Stomach (tissue), 19 donors: ENCODE measurements at places on chromosomes 7 and 10. TPM values are rescaled to one million over a fixed set of nuclear protein-coding genes. Genes with fewer than 3 reads are reported as not detected.

The RALA gene
- 38.4 TPM for total RNA-seq

The C7orf33 gene
- not detected for total RNA-seq

The VSTM2A gene
- total RNA-seq = not detected

The PVRIG gene
- total RNA-seq = not detected

The SORCS3 gene
- 0.14 TPM for total RNA-seq

The GBX1 gene
- total RNA-seq = not detected

- H3K36me3 ChIP-seq = peaks cover 31% of the 10 kb centered on the region
- peaks cover 42% of the 10 kb centered on the region for H3K4me1 ChIP-seq
- no peaks in the 10 kb centered on the region for H3K27me3 ChIP-seq
- peak overlapping the region; percentile 93 for H3K27ac ChIP-seq
- no peak for DNase-seq
- peak overlapping the region; percentile 99 for H3K4me3 ChIP-seq
Measured at GRCh38 chr7:100157334-100158228, 942 bp downstream of the TRAPPC14 start.

- H3K27me3 ChIP-seq = no peaks in the 10 kb centered on the region
- no peaks in the 10 kb centered on the region for H3K4me1 ChIP-seq
- no peak for DNase-seq
- no peaks in the 10 kb centered on the region for H3K36me3 ChIP-seq
Measured at GRCh38 chr7:7808626-7809025, 90.2 kb upstream of the RPA3 start.

DNA sequence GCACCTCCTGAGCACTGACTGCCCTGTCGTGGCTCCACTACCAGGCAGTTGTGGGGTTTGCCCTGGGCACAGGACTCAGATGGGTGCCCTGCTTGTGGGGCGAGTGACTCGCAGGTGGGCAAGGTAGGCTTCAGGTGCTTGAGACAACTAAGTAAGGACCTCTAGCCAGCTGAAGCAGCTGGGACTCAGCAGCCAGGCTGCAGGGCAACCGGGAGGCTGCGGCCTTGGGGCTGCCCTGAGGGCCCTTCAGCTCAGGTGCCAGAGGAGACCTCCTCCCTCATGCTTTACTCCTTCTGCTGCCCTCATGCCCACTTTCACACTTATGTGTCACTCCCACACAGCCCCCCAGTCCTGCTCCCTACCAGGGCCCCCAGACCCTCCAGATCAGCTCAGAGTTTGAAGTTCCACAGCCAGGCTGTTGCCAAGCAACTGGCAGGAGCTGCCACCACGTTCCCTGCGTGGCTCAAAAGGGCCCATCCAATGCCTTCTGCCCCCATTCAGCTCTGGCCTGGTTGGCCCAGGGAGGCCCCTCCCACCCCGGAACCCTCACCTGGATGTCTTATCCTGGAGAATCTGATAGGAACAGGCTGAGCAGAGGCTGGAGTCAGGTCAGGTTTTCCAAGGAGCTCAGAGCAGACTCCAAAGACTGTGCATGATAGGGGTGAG is 10.0 kb downstream of the TLX1 start:
- H3K36me3 ChIP-seq = no peaks in the 10 kb centered on the region
- H3K27me3 ChIP-seq = peaks cover 47% of the 10 kb centered on the region
- no peak for DNase-seq
- peaks cover 14% of the 10 kb centered on the region for H3K4me1 ChIP-seq
- H3K27ac ChIP-seq = no peak overlapping the region
- no peak overlapping the region for H3K4me3 ChIP-seq

DNA sequence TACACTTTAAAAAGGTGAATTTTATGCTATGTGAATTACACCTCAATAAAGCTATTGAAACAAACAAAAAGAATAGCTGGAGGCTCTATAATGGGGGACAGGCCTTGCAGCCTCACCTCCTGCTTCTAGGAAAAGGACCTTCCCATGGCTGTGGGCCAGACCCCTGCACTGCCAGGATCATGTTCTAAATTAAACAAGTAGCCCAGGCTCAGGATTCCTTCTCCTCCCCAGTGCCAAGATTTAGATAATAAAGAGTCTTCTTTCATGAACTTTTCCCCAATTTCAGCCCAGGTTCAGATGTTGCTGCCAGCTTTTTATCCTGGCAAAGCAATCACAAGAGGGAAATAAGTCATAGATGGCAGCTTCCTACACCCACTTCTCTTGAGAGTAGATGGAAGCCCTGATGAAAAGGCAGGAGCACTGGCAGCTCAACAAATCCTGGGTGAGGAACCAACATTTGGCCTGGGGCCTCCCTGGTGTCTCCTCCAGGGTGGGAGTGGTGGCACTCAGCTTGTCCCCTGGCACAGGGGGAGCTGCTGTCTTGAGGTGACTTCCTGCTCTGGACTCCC is 22.2 kb upstream of the CAMK2B start:
- DNase-seq = no peak
- H3K27me3 ChIP-seq = no peaks in the 10 kb centered on the region
- no peaks in the 10 kb centered on the region for H3K4me1 ChIP-seq
- no peak overlapping the region for H3K4me3 ChIP-seq

DNA sequence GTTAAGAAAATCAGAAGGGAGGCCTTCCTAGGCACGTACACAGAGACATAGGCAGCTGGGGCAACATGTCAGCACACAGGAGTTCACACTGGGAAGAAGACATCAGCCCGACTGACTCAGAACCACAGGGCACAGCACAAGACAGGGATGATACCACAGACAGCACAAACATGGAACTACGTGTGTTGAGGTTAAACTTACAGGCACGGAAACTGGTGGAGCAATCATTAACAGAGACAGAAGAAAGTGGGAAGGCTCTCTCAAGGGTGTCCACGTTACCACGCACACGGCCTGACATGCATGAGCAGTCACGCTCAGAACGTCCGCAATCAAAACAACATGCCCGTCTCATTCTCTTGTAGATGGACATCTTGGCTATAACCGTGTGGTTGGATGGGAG is 636.4 kb downstream of the KCNMA1 start:
- H3K4me1 ChIP-seq = no peaks in the 10 kb centered on the region
- no peak overlapping the region for H3K27ac ChIP-seq
- H3K36me3 ChIP-seq = no peaks in the 10 kb centered on the region
- no peak overlapping the region for H3K4me3 ChIP-seq
- no peaks in the 10 kb centered on the region for H3K27me3 ChIP-seq

- no peaks in the 10 kb centered on the region for H3K36me3 ChIP-seq
- peak within 1 kb of the TSS; percentile 51 for H3K4me3 ChIP-seq
Measured at GRCh38 chr7:22356701-22357310, at the start of gene RAPGEF5. Gene RAPGEF5 (minus strand): TSS chr7:22357154. CDS start chr7:22357060, 94 bp downstream.

DNA sequence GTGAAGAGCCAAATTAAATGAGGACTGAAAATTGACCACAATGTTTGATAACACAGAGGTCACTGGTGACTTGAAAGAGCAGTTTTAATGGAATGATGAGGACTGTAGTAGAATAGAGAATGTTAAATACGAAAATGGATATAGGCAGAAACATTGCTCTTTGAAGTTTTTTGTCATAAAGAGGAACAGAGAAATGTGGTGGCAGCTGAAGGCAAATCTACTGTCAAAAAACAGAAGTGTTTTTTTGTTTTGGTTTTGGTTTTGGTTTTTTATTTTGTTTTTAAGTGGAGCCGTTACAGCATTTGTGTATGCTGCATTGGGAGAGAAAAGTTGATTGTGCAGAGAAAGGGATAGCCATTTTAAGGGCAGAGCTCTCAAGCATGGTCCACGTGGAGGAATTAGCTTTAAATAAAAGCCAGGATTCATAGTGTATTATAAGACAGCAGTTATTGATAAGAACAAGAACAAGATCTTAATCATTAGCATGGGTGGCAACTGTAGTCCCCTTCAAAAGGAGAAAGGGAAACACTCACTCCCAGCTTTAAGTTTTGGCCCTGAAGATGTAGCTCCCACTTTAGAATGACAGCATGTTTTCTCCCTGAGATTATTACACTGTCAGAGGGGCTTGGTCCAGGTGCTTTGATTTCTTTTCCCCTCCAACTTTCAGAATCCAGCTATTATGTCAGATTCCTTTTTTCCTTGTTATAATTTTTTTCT is 156.7 kb upstream of the BET1 start:
- H3K27me3 ChIP-seq = no peaks in the 10 kb centered on the region
- no peaks in the 10 kb centered on the region for H3K4me1 ChIP-seq
- H3K36me3 ChIP-seq = no peaks in the 10 kb centered on the region
- no peak for DNase-seq

- no peak for DNase-seq
- H3K36me3 ChIP-seq = no peaks in the 10 kb centered on the region
- no peaks in the 10 kb centered on the region for H3K27me3 ChIP-seq
- H3K27ac ChIP-seq = no peak overlapping the region
- no peaks in the 10 kb centered on the region for H3K4me1 ChIP-seq
- no peak overlapping the region for H3K4me3 ChIP-seq
Measured at GRCh38 chr10:427761-428519, 261.5 kb downstream of the DIP2C start.

- no peak overlapping the region for H3K27ac ChIP-seq
- no peak overlapping the region for H3K4me3 ChIP-seq
- DNase-seq = peak; percentile 3
- H3K4me1 ChIP-seq = no peaks in the 10 kb centered on the region
- no peaks in the 10 kb centered on the region for H3K36me3 ChIP-seq
- H3K27me3 ChIP-seq = no peaks in the 10 kb centered on the region
Measured at GRCh38 chr7:95840953-95841950, 68.9 kb downstream of the DYNC1I1 start.

- DNase-seq = no peak
- no peaks in the 10 kb centered on the region for H3K4me1 ChIP-seq
- peaks cover 5% of the 10 kb centered on the region for H3K27me3 ChIP-seq
- H3K4me3 ChIP-seq = no peak overlapping the region
- H3K27ac ChIP-seq = no peak overlapping the region
Measured at GRCh38 chr7:4815121-4815520, 39.7 kb downstream of the AP5Z1 start.

- no peaks in the 10 kb centered on the region for H3K27me3 ChIP-seq
- no peak overlapping the region for H3K4me3 ChIP-seq
- DNase-seq = no peak
- no peaks in the 10 kb centered on the region for H3K36me3 ChIP-seq
- H3K4me1 ChIP-seq = peaks cover 10% of the 10 kb centered on the region
Measured at GRCh38 chr7:106049139-106049752, 62.9 kb downstream of the SYPL1 start.

- DNase-seq = peak; percentile 24
- H3K36me3 ChIP-seq = no peaks in the 10 kb centered on the region
- no peak overlapping the region for H3K27ac ChIP-seq
Measured at GRCh38 chr10:104333032-104333727, 5.1 kb downstream of the ITPRIP start.

DNA sequence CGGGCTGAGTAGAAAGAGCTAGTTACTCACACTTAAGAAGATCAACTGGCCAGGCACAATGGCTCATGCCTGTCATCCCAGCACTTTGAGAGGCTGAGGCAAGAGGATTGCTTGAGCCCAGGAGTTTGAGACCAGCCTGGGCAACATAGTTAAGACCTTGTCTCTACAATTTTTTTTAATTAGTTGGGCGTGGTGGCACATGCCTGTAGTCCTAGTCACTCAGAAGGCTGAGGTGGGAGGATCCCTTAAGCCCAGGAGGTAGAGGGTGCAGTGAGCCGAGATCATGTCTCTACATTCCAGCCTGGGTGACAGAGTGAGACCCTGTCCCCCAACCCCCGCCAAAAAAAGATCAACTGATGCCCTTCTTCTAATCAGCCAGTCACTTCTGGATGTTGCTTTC is 74.6 kb upstream of the ATP6V0A4 start:
- no peak overlapping the region for H3K27ac ChIP-seq
- H3K27me3 ChIP-seq = no peaks in the 10 kb centered on the region
- no peaks in the 10 kb centered on the region for H3K4me1 ChIP-seq
- no peak overlapping the region for H3K4me3 ChIP-seq

DNA sequence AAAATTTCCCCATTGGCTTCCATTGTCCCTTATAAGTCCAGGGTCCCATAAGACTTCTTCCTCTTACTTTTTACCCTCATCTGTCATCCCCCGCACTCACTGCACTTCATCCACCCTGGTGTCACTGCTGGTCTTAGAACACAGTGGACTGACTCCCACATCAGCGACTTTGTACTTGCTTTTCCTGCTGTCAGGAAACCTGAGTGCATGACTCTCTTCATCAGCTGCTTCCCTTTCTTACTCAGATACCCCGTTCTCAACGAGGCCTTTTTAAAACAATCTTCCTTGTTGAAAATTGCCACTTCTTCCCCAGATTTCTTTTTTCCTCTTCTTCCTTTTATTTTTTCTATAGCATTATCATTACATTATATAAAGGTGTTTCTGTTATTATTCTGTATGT is 305.4 kb downstream of the SDK1 start:
- no peaks in the 10 kb centered on the region for H3K4me1 ChIP-seq
- H3K27me3 ChIP-seq = no peaks in the 10 kb centered on the region
- H3K27ac ChIP-seq = no peak overlapping the region
- DNase-seq = no peak
- H3K4me3 ChIP-seq = no peak overlapping the region
